ENCODE measurements at places on chromosomes 5 and 9. TPM values are rescaled to one million over a fixed set of nuclear protein-coding genes. Genes with fewer than 3 reads are reported as not detected.

N4BP3 gene
- polyA plus RNA-seq = 0.10 TPM

SHISAL2B gene
- not detected for polyA plus RNA-seq

PCDHGB3 gene
- polyA plus RNA-seq = 0.15 TPM

FOXD4L5 gene
- not detected for polyA plus RNA-seq

NR4A3 gene
- polyA plus RNA-seq = 0.83 TPM

C5orf52 gene
- polyA plus RNA-seq = not detected

NSG2 gene
- polyA plus RNA-seq = not detected

PDE8B gene
- not detected for polyA plus RNA-seq

NMUR2 gene
- not detected for polyA plus RNA-seq

MEF2C gene
- 8.4 TPM for polyA plus RNA-seq

GBGT1 gene
- polyA plus RNA-seq = not detected

SLC34A3 gene
- not detected for polyA plus RNA-seq

TRIM14 gene
- 95.0 TPM for polyA plus RNA-seq

STC2 gene
- polyA plus RNA-seq = not detected

PITX1 gene
- polyA plus RNA-seq = not detected

OTP gene
- not detected for polyA plus RNA-seq

PFN3 gene
- polyA plus RNA-seq = not detected

Measured in immature natural killer cell (primary cell).